ENCODE measurements at places on chromosomes 2 and 18.
A peak's percentile ranks its signal among the peaks of the same experiment; 100 is the strongest.

DNA sequence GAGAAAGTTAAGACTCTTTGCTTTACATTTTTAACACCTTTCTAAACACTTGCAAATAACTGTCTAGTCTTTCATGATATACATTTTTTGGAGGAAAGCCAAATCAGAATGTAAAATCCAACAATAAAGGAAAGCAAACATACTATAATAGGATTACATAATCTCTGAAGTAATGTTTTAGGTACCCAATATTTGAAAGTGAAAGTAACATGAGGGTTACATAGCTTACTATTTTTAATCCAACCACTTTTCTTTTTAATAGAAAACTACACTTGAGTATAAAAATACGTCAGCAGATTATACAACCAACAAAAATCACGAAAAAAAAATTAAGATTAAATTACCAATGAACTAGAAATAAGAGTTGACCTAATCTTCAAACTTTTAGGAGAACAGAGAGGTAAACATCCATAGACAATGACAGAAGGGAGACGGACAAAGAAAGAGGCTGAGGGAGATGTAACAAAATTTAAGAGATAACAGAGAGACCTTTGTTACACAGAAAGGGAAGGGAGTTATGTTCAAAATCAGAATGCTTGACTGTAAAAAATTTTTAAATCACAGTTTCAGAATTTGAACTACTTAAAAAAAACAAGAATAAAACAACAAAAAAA lies 150.0 kb downstream of the IKZF2 start:
- DNase-seq = no peak

GRCh38 chr18:36179562-36180355 lies 7.5 kb upstream of the MOCOS start:
- no peak for DNase-seq

GRCh38 chr2:122168799-122169198 lies 413.3 kb downstream of the TSN start:
- no peak for DNase-seq

- DNase-seq = no peak
Measured at GRCh38 chr2:36408198-36408703, 52.7 kb downstream of the CRIM1 start.

DNA sequence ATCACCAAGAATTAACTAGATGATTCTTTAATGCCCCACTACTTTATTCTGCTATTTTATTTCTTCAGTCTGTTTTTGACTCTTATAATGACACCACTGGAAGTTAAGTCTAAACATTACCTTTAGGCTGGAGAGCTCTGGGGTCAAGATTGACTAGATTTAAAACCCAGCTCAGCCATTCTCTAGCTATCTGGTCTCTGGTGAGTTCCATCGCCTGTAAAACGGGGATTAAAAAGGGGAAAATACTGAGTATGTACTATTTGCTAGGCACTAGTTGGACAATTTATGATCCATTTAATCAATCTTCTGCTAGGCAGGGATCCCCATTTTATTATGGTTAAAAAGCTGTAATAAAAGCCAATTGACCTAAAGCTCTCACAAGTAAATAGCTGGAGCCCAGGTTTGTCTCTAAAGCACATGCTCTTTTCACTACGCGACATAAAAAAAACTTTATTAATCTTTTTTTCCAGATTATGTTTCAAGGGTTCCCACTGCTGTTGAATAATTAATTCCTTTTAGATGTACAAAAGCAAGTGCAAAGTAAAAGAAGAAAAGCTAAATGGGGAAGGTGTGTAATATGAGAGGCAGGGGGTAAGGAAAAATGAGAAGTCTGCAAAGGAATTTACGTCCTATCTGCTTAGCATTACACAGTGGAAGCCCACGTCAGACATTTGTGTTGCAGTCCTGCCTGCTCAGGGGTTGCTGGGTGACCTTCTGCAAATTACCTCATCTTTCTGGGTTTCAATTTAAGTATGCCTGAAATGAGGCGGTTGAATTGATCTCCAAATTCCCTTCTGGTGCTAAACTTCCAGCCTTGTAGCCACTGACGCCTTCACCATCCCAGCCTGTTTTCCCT lies 918 bp upstream of the NABP1 start:
- peak; percentile 75 for DNase-seq

GRCh38 chr2:233303252-233303651 lies 4.4 kb upstream of the SAG start:
- no peak for DNase-seq

- peak; percentile 94 for DNase-seq
Measured at GRCh38 chr2:96637385-96638143, 548 bp downstream of the KANSL3 start.

DNA sequence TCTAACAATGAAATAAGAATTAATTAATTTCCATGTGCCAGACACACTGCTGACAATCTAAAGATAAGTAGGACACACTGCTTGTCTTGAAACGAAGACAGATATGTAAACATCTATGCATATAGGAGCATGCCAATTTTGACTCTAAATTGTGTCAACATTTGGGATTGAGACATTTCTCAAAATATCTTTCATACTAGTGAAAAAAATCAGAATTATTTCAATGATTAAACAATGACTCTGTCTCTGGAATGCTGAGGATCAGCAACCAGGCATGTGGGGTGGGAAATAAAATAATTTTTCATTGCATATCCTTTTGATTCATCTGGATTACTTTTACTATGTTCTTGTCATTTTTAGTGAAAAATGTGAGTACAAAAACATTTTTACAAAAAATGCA lies 262.6 kb upstream of the SYT4 start:
- no peak for DNase-seq

DNA sequence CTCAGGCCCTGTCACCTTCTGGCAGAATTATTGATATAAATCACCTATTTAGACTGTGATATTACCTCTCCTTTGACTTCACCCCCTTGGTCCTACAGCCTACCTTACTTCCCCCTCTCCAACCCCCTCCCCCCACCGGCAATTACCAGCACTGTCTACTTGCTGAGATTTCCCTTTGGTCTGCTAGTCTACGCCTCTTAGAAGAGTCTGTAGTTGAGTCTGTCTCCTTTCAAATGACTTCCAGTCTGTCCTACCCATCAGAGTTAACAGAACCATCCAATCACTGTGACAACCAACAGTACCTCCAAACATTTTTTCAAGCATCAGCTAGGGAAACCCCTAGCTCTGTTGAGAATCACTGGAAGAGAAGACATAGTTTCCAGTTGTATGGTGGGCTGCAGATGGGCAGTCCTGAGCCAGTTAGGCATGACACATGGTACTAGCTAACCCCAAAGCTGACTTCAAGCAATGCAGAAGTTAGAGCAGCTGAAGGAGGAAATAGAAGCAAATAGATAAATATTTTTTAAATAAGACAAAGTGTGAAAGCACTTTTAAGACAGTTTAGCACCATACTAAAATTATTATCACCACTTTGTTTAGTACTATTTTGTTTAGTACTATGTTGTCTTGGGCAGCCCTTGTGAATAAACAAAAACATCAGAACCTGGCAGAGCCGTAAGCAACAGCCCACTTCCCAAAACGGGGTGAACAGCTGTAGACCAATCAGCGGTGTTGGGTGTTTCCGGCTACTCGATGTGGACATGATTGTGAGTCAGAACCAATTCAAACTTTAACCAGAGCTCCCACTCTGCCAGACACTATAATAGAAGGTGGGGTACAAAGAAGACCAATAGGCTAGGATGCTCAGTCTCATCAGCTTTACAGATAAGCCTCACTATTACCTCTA lies 2.7 kb upstream of the ASNSD1 start:
- no peak for DNase-seq

GRCh38 chr2:209074711-209075110 lies 349.1 kb upstream of the MAP2 start:
- no peak for DNase-seq

- DNase-seq = no peak
Measured at GRCh38 chr2:609881-610280, 67.3 kb downstream of the TMEM18 start.

- DNase-seq = no peak
Measured at GRCh38 chr2:167135706-167136105, 247.4 kb downstream of the XIRP2 start.

DNA sequence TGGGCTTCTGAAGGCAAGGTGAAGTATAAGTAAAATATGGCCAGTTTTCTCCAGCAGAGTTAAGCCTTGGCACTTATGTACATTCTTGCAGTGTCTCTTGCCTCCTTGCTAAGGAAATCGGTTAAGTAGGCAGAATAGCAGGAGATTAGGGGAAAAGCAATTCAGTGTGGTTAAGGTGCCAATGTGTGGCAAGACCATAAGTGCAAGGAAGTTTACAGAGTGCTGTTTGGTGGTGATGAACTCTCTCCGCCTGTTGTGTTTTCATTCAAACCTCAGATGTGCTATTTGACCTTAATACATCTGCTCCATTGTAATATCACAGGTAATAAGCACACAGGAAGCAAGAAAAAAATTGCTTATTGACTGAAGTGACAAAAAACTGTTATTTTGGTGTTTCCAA lies 156.1 kb downstream of the MGAT5 start:
- no peak for DNase-seq

GRCh38 chr18:59311631-59312030 lies 6.8 kb downstream of the CPLX4 start:
- DNase-seq = no peak

DNA sequence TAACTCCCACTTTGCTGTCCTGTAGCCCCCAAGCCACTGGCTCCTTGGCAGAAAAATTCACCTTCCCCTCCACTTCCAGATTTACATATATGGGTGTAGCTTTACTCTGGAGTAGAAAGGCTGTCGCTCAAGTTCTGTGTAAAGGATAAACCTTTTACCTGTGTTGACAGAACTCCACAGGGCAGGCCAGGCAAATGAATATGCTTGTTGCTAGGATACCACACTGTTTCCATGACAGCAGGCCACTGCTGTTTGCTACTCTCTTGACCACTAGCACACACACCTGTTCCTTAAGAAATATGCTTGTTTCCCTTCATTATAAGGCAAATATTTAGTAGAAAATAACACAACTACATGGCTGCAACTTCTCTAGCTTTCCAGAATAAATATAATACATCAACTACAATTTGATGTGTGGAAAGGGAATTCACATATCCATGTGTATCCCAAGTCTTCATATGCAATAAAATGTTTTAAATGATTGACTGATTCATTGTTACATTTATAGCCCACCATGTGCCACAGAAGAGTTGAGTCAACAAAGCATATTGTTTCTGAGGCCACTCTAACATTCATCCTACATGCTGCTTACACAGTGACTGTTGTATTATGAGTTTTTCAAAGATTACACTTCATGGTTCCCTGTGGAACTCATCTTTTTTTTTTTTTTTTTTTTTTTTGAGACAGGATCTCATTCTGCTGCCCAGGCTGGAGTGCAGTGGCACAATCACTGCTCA lies 56.2 kb upstream of the ROCK1 start:
- DNase-seq = no peak

DNA sequence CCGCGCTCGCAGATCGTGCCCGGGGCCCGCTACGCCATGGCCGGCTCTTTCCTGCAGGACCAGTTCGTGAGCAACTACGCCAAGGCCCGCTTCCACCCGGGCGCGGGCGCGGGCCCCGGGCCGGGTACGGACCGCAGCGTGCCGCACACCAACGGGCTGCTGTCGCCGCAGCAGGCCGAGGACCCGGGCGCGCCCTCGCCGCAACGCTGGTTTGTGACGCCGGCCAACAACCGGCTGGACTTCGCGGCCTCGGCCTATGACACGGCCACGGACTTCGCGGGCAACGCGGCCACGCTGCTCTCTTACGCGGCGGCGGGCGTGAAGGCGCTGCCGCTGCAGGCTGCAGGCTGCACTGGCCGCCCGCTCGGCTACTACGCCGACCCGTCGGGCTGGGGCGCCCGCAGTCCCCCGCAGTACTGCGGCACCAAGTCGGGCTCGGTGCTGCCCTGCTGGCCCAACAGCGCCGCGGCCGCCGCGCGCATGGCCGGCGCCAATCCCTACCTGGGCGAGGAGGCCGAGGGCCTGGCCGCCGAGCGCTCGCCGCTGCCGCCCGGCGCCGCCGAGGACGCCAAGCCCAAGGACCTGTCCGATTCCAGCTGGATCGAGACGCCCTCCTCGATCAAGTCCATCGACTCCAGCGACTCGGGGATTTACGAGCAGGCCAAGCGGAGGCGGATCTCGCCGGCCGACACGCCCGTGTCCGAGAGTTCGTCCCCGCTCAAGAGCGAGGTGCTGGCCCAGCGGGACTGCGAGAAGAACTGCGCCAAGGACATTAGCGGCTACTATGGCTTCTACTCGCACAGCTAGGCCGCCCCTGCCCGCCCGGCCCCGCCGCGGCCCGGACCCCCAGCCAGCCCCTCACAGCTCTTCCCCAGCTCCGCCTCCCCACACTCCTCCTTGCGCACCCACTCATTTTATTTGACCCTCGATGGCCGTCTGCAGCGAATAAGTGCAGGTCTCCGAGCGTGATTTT lies 7.6 kb downstream of the TBR1 start:
- DNase-seq = no peak

GRCh38 chr18:25109484-25109883 lies 242.5 kb downstream of the ZNF521 start:
- no peak for DNase-seq

DNA sequence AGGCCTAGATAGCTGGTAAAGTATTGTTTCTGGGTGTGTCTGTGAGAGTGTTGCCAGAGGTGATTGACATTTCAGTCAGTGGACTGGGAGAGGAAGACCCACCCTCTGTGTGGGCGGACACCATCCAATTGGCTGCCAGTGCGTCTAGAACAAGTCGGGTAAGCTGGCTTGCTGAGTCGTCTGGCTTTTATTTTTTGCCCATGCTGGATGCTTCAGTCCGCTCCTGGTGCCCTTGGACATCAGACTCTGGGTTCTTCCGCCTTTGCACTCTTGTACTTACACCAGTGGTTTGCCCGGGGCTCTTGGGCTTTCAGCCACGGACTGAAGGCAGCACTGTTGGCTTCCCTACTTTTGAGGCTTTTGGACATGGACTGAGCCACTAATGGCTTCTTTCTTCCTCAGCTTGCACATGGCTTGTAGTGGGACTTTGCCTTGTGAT lies 24.3 kb downstream of the DIS3L2 start:
- DNase-seq = no peak

DNA sequence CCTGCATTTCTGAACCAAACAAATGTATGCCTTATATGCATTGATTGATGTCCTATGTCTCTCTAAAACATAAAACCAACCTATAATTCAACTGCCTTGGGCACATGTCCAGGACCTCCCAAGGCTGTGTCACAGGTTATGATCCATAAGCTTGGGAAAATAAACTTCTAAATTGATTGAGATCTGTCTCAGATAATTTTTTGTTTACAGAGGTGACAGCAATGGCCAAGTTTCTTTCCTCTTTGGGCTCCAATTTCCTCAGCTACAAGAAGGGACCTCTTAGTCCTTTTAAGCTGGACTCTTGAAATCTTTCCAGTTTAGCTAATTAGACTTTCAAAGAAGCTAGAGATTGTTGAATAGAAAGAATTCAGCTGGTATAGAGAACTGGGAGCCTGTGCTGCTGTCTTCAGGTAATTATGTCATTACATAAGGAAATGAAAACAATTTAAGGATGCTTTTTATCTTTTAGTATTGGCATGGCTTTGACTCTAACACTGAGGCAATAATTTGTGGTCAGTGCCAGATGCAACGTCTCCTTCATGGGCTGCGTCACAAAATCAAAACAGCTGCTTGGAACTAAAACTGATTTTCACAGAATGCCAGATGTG lies 412.1 kb upstream of the TRIB2 start:
- no peak for DNase-seq
